ENCODE measurements at places on chromosomes 2 and 18.
A peak's percentile ranks its signal among the peaks of the same experiment; 100 is the strongest.

- no peak for DNase-seq
Measured at GRCh38 chr2:218404351-218405085, 4.8 kb downstream of the CTDSP1 start.

GRCh38 chr2:230678451-230678850 lies 34.2 kb upstream of the CAB39 start:
- DNase-seq, result no peak

- no peak for DNase-seq
Measured at GRCh38 chr2:225737556-225737955, 338.0 kb downstream of the NYAP2 start.

DNA sequence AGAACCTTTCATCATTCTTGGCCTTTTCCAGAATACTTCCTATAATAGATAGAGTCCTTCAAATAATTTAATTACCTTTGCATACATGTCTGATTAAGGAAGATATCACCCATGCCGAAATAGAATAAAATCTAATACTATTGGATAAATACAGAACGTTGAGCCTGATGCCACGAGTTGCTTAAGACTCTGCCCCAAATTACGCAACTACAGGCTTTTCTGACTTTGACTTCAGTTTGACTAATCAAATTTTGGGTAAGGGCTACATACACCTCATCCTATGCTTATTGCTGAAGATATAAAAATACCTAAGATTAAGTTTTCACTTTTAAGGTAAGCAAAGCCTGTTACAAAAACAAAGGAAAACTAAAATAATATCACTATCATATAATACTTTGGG lies 1065.1 kb upstream of the NRXN1 start:
- DNase-seq, result no peak

DNA sequence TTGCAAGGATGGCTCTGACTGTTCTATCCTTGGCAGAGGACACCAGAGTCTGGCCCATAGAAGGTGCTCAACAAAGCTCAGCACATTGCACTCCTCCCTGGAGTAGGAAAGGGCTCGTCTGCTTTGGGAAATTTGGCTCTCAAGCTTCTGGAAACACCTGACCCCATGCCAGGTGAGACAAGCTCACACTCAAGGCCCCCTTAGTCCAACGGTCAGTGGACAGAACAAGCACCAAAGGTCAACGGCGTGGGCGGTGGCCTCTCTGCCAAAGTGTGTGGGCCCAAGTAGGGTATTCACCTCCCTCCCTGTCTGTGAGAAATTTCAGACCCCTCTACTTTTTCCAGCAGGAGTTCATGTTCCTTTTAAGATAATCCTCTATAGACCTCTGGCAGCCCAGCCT lies 2.0 kb upstream of the STEAP3 start:
- no peak for DNase-seq

- no peak for DNase-seq
Measured at GRCh38 chr2:195610717-195611116, 46.3 kb upstream of the SLC39A10 start.

DNA sequence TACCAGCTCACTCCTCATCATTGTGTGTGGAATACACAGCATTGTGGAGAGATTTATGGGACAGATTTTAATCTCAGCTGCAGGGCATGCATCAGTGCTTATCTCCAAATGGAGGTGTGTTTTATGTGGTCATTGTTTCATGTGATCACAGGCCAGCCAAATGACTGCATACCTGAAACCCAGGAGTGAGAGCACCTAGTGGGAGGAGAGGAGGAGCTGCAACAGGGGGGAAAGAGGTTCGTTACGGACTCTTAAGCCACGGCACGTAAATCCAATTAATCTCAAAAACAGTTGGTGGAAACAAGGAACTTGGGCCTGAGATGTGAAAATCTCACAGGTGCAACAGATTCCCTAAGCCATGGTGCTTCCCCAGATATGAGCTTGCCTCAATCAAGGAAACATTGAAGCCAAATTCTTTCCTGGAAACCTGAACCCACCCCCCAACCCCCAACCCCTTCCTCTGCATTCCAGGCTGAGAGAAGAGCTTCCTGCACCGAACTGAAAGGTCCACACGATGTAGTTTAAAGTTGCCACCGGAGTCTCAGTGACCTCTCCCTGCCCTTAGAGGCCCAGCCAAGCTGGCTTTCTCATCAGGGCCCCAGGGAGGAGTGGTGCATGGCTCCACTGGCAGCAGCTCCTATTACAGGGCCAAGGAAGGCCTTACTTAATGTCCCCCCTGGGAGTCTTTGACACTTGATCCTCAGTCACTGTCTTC lies 167.4 kb downstream of the C1D start:
- DNase-seq, result no peak

- no peak for DNase-seq
Measured at GRCh38 chr2:9412781-9413180, 10.5 kb downstream of the ITGB1BP1 start.

DNA sequence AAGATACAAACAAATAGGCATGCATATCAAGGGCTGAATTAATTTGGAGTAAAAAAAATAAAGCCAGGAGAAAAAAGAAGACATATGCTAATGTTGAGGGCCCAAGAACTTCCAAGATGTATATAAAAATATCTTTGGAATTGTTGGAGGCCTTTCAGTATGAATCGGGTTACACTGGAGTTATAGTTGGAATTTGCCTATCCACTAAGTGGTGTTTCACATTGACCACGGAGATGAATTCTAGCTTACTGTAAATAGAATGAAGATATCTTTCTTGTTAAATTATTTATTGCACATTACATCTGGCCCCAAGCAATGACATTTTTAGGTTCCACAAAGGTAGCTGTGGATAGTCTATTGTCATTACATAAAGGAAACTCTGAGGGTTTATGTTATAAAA lies 38.5 kb upstream of the TRIB2 start:
- no peak for DNase-seq

GRCh38 chr2:181484851-181485637 lies 27.9 kb downstream of the ITGA4 start:
- no peak for DNase-seq

- no peak for DNase-seq
Measured at GRCh38 chr18:12403601-12404506, 3.9 kb upstream of the PRELID3A start.

DNA sequence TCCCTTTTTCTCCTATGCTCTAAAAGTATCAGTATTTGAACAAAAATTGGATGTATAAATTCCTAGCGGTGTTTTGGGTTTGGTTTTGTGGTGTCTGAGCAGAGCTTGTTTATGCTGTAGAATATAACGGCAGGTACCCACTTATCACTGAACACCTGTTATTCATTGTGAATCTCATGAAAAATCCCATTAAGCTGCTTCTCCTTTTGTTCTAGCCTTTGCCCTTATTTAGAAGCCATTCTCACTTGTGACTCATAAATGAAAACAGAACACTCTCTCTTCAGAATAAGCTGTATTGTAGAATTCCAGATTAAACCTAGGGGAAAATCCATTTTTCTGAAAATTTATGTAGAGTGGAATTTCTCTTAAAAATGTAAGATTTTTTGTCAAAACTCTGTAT lies 104.0 kb downstream of the PRPF40A start:
- no peak for DNase-seq

DNA sequence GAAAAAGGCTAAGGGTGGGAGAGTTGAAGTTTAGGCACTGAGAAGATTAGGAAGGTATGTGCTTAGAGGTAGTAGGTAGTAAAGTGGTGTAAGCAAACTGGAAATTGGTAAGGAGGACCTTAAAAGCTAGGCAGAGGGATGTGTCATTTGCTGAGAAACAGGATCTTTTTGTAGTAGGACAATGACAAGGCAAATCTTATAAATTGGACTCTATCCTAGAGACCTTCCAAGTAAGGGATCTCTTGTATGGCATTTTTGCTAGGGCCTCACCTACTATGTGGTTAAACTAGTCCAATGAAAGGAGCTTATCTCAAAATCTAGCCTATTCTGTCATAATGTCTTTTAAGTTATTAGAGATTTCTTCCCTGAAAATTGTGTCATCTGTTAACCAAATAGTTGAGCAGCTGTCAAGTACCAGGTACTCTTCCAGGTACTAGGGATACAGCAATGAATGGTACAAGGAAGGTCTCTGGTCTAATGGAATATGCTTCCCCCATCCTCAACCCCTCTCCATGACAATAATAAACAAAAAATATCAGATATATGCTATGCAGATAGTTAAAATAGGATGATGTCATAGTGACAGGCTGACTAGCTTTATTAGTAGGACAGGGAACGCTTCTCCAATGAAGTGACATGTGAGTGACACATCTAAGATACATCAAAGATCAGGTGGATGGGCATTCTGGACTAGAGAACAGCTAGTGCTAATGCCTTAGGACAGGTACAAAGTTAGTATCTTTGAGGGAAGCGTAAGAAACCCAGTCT lies 17.7 kb downstream of the RIOK3 start:
- no peak for DNase-seq

DNA sequence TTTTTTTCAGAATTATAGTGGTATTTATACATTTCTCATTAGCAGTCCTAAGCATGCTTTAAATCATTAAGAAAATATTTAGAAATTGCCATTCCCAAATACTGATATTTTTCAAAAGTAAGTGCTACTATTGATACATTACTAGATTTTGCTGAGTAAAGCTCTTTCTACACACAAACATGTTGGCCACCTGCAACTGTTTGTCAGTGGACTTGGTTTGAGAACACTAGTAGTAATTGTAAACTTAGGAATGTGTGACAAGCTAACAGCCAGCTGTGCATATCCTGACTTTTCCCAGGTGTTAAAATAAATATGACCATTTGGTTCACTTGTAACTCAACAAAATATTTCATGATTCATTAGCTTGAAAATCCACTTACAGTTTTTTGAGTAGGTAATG lies 103.1 kb downstream of the MSTN start:
- DNase-seq, result no peak

GRCh38 chr2:194822097-194822496 lies 834.9 kb upstream of the SLC39A10 start:
- DNase-seq, result no peak

GRCh38 chr2:171968509-171968908 lies 31.2 kb upstream of the METAP1D start:
- no peak for DNase-seq

DNA sequence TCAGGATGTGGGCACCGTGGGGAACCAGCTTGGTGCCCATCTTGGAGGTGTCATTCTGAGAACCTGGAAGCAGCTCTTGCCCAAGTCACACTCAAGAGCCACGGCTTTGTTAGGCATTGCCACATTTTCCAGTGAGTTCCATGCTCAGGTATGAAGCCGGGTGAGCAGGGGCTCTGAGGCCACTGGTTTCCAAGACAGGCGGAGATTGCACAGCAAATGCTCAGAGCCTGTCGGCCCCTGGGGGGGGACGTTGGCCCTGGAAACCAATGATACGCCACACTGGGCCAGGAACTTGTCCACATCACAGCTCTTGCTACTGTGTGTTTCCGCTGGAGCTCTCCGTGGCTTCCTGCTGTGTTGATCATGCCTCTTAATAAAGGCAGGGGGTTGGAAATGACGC lies 52.5 kb upstream of the SALL3 start:
- DNase-seq, result no peak

- no peak for DNase-seq
Measured at GRCh38 chr2:38829971-38830370, 45.8 kb downstream of the DHX57 start.

- no peak for DNase-seq
Measured at GRCh38 chr2:94986392-94986963, 39.0 kb upstream of the MAL start.

- no peak for DNase-seq
Measured at GRCh38 chr18:55592572-55592971, 4.6 kb upstream of the TCF4 start.

DNA sequence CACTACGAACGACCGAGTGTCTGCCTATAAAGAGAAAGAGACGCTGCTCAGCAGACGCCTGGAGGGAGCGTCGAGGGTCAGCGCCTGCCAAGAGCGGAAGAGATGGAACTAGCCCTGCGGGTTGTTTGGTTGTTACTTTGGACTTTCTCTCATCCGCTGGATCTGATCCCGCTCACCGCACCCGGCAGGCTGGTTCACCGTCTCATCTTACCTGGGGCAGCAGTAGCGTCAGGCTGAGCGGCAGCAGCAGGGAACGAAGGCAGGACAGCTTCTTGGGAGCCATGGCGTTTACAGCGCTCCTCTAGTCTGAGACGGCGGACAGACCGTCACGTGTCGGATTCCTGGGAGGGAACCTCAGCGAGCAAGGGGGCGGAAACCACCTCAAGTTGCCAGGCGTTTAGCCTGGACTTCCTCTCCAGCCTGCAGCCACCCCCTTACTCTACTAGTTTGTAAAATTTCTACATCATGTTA lies 1.9 kb downstream of the GLB1L start:
- DNase-seq, result no peak

GRCh38 chr18:63098018-63098981 lies 221.3 kb downstream of the BCL2 start:
- DNase-seq, result peak; percentile 19

DNA sequence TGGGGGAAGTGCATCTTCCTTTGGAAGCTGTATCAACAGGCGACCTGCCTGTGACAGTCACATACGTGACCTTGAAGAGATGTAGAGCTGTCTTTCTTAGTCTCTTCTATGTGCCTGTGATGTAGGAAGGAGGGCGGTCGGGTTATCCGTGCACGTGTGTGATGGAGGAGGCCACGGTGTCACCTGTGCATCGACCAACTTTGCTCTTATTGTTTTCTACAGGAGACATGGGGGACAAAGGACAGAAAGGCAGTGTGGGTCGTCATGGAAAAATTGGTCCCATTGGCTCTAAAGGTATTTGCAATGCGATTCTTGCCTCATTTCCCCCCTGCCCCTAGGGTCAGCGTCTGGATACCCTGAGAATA lies 20.7 kb upstream of the ALLC start:
- no peak for DNase-seq
